A172 (cell line): ENCODE measurements at places on chromosomes 6 and 20. TPM values are rescaled to one million over a fixed set of nuclear protein-coding genes. Genes with fewer than 3 reads are reported as not detected.

The C6orf58 gene
- 0.21 and 0.24 TPM in 2 replicates for total RNA-seq

The DUSP22 gene
- total RNA-seq: 19.5 and 29.5 TPM in 2 replicates

The C6orf141 gene
- total RNA-seq: 21.5 and 33.9 TPM in 2 replicates

The SLC22A1 gene
- 0.07 and 0.17 TPM in 2 replicates for total RNA-seq

The TRIM31 gene
- not detected in 2 replicates for total RNA-seq

The POLH gene
- total RNA-seq: 28.2 and 41.7 TPM in 2 replicates

The CENPB gene
- total RNA-seq: 94.1 and 129 TPM in 2 replicates

The CBLN4 gene
- total RNA-seq: not detected in 2 replicates

The GHRH gene
- not detected in 2 replicates for total RNA-seq

The RAB32 gene
- total RNA-seq: 138 and 189 TPM in 2 replicates

The GPR6 gene
- not detected in 2 replicates for total RNA-seq

The RANBP9 gene
- total RNA-seq: 21.8 and 24.6 TPM in 2 replicates

The OLIG3 gene
- not detected in 2 replicates for total RNA-seq

The HMGN4 gene
- total RNA-seq: 101 and 106 TPM in 2 replicates

The MRPL2 gene
- 29.9 and 30.7 TPM in 2 replicates for total RNA-seq

The CST3 gene
- 209 and 225 TPM in 2 replicates for total RNA-seq

The DUSP15 gene
- total RNA-seq: 2.4 and 2.5 TPM in 2 replicates

The SEL1L2 gene
- total RNA-seq: not detected in 2 replicates

The SFTA2 gene
- total RNA-seq: not detected in 2 replicates

The MAP7 gene
- total RNA-seq: 1.0 and 1.1 TPM in 2 replicates

The ARFGEF2 gene
- total RNA-seq: 25.2 and 30.7 TPM in 2 replicates

The DDO gene
- 3.5 and 6.0 TPM in 2 replicates for total RNA-seq

The STMND1 gene
- 0.22 TPM in 1 of 2 replicates, not detected in the other for total RNA-seq

The ULBP1 gene
- total RNA-seq: 0.07 and 0.38 TPM in 2 replicates

The INSM1 gene
- not detected in 2 replicates for total RNA-seq

The MATN4 gene
- total RNA-seq: not detected in 2 replicates

The ID4 gene
- total RNA-seq: 0.22 and 3.8 TPM in 2 replicates

The MAP1LC3A gene
- 27.6 and 46.1 TPM in 2 replicates for total RNA-seq

The GRIK2 gene
- total RNA-seq: 0.10 and 0.12 TPM in 2 replicates

The ZMYND8 gene
- 19.6 and 22.1 TPM in 2 replicates for total RNA-seq

The TCP11 gene
- not detected in 2 replicates for total RNA-seq

The CEP85L gene
- 4.7 and 5.0 TPM in 2 replicates for total RNA-seq

The BMP5 gene
- total RNA-seq: 0.17 TPM in 1 of 2 replicates, not detected in the other

The F13A1 gene
- not detected in 2 replicates for total RNA-seq

The SAMD3 gene
- total RNA-seq: 0.07 and 0.28 TPM in 2 replicates

The PLTP gene
- total RNA-seq: 2.1 and 3.9 TPM in 2 replicates

The GNMT gene
- 0.24 TPM in 1 of 2 replicates, not detected in the other for total RNA-seq

The LINC00237 gene
- total RNA-seq: not detected in 2 replicates

The KCNK16 gene
- total RNA-seq: not detected in 2 replicates

The ROS1 gene
- 0.31 and 0.47 TPM in 2 replicates for total RNA-seq

The TBCC gene
- total RNA-seq: 44.7 and 50.0 TPM in 2 replicates

The MLIP gene
- total RNA-seq: 0.81 and 1.1 TPM in 2 replicates

The GSS gene
- 150 and 151 TPM in 2 replicates for total RNA-seq

The SRXN1 gene
- 142 and 158 TPM in 2 replicates for total RNA-seq

The TXLNB gene
- 0.17 and 0.22 TPM in 2 replicates for total RNA-seq

The B3GALT4 gene
- total RNA-seq: 0.07 TPM in 2 replicates

The GGT7 gene
- total RNA-seq: 0.26 and 0.55 TPM in 2 replicates

The SLA2 gene
- total RNA-seq: 0.17 TPM in 1 of 2 replicates, not detected in the other

The KCNQ5 gene
- 6.5 and 6.7 TPM in 2 replicates for total RNA-seq

The SLC17A2 gene
- total RNA-seq: not detected in 2 replicates

The PRPH2 gene
- total RNA-seq: not detected in 2 replicates

The MOG gene
- not detected in 2 replicates for total RNA-seq

The SLC22A16 gene
- not detected in 2 replicates for total RNA-seq

The OVOL2 gene
- total RNA-seq: not detected in 2 replicates

The DYNLT1 gene
- 128 and 154 TPM in 2 replicates for total RNA-seq
